Stimulated activated CD4-positive, alpha-beta T cell treated with anti-CD3 and anti-CD28 coated beads, Interleukin-1b, Interleukin-23, amount 100 ng/mL, for 4 hours (primary cell): ENCODE measurements at places on chromosomes 2 and 18.
A peak's percentile ranks its signal among the peaks of the same experiment; 100 is the strongest.

GRCh38 chr2:23489471-23490322 lies 104.7 kb downstream of the KLHL29 start:
- DNase-seq: no peak

DNA sequence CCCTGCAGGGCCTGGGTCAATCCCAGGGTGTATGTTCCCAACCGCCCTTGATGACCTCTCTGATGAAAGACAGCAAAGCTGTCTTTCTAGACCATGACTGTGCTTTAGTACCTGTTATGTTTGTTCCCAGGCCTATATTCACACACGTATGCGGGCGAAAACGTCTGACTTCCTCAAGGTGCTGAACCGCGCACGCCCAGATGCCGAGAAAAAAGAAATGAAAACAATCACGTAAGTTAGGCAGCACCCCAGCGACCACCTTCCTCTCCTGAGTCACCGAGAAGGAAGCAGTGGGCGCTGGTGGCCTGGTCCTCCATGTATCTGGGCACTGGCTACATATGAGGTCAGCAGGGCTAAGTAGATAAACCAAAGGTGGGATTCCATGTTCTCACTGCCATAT lies 11.1 kb upstream of the GPBAR1 start:
- no peak for DNase-seq

DNA sequence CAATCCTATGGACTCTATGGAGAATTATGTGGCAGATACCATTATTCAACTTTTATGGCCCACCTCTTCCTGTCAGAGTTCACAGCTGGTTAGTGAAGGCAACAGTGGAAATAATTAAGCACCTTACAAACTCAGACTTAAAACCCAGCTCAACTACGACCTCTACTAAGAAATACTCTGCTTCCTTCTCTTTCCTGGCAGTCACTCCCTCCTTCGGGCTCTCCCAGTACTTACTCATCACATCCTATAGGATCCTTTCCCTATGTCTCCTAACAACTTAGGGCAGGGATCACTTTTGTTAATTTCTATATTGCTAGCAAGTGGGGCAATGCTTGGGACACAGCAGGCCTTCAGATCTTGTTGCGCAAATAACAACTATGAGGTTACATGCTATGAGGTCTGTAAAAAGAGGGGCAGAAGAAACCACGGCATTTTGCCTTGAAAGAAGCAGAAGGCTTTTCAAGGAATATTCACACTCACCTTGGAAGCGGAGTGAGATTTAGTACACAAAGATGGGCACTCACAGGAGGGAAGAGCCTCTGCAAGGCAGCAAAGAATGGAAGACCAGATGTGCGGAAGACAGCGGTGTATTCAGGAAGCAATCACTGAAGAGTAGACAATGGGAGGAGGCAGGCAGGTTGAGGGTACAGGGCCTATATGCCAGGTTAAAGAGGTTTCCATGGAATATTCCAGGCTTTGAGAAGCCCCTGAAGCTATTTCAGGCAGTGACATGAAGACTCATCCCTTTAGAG lies 2.1 kb downstream of the STK39 start:
- DNase-seq: no peak

DNA sequence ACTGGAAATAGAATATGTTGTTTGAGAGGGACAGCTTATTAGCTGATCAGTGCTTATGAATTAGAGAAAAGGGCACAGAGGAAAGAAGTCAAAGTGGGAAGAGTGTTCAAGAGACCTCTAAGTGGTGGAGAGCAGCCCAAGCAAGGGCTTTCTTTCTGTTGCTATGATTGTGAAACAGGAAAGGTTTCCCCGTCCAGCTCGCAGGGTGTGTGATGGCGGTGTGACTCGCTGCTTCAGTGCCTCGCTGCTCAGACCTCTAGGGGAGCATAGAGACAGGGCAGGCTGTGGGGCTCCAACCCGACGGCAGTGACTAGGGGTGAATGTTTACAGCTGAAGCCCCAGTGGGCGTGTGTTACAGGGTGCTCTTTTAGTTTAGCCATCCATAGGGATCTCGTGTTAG lies 166.5 kb upstream of the COPS8 start:
- DNase-seq: no peak

- DNase-seq: no peak
These were observed 30.6 kb downstream of the HS1BP3 start for GRCh38 chr2:20620271-20620681.

- peak; percentile 36 for DNase-seq
These were observed 74.7 kb downstream of the HNRNPLL start for GRCh38 chr2:38528008-38528442.

DNA sequence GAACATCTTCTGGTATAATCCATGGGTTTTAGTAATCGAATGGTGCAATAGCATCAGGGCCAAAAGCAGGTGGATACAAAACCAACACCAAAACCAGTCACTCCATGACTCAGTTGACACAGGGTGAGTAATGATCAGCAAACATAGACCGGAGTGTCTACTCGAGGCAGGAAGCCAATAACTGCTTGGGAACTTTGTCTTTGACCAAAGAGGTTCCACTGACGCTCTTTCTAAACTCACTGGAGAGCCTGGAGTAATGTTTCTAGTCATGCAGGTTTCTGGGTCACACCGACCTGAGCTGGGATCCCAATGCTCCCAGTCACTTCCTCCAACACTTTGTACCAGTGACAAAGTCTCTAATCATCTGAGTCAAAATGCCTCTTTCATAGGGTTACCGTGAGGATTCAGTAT lies 30.9 kb downstream of the MREG start:
- no peak for DNase-seq

DNA sequence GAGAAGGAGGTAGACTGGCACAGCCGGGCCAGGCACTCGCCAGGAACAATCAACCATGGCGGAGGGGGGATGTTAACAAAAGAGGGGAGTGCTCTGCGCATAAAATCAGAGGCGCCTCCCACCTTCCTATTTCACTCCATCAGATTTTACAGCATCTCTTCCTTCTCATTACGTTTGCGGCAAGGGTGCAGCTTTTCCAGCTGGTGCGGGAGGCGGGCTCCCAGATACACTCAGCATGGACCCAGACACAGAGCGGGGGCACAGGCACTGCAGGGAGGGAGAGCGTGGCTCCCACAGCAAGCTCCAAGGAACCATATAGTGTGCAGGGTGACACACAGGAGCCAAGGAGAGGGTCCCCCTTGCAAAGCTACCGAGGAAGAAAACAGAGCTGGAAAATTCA lies 176.3 kb downstream of the EIPR1 start:
- no peak for DNase-seq

GRCh38 chr2:119260646-119261492 lies 37.2 kb downstream of the STEAP3 start:
- DNase-seq: no peak

- no peak for DNase-seq
These were observed 63.9 kb downstream of the ZEB2 start for GRCh38 chr2:144455987-144456386.

DNA sequence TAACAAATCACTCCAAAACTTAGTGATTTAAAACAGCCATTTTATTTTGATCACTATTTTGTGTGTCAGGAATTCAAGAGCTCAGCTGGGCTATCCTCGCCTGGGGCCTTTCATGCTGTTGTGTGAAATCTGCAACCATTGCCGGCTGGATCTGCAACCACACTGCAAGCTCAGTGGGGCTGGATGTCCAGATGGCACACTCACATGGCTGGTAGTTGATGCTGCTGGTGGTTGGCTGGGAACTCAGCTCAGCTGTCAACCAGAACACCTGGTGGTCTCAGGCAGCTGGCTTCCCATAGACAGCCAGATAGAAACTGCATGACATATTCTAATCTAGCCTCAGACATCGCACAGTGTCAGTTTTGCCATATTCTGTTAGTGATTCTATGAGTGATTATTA lies 30.6 kb upstream of the AP1S3 start:
- DNase-seq: no peak

DNA sequence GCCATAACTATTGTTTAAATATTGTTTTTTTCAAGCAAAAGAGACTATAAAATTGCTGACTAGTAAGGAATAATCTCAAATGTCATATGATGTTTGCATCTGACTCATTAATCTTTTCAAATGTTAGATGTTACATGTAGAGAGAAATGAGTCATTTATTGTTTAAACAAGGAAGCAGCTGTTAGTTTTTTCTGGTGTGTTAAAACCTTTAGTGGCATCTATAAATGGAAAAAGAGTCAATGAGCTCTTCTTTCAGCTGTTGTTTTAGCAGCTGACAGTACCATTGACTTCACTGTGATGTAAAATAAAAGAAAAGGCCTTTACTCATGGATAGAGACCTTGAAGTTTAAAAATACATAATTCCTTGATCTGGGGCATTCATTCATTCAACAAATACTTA lies 1.8 kb upstream of the KLHL41 start:
- no peak for DNase-seq
